Activated naive CD8-positive, alpha-beta T cell treated with anti-CD3 and anti-CD28 coated beads, Interleukin-2, amount 50 U/mL, for 16 hours (primary cell): ENCODE measurements at places on chromosomes 11 and 22.
A peak's percentile ranks its signal among the peaks of the same experiment; 100 is the strongest.

GRCh38 chr11:123218451-123218850 lies 23.4 kb upstream of the CLMP start:
- no peak for DNase-seq

DNA sequence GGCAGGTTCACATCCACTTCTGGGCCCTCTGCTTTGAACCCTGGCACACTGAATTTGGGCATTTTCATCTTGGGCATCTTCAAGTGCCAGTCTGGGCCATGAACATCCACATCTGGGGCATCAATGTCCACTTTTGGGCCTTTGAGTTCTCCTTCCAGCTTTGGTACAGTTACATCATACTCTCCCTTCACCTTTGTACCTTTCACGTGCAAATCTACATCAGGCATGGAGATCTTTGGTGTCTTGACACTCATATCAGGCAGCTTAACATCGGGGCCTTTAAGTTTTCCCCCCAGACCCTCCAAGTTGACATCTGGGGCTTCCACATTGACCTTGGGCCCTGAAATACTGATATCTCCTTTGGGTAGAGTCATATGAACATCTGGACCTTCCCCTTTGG lies 14.5 kb downstream of the AHNAK start:
- DNase-seq, result no peak

- DNase-seq, result no peak
Measured at GRCh38 chr11:43979571-43980219, 37.3 kb downstream of the C11orf96 start.

- DNase-seq, result no peak
Measured at GRCh38 chr11:110990311-110990710, 255.2 kb upstream of the POU2AF2 start.

- no peak for DNase-seq
Measured at GRCh38 chr11:94454301-94454700, 39.3 kb downstream of the MRE11 start.

GRCh38 chr11:121004206-121004840 lies 19.6 kb upstream of the TBCEL start:
- DNase-seq, result no peak

- no peak for DNase-seq
Measured at GRCh38 chr11:113014262-113015097, 53.3 kb downstream of the NCAM1 start.

DNA sequence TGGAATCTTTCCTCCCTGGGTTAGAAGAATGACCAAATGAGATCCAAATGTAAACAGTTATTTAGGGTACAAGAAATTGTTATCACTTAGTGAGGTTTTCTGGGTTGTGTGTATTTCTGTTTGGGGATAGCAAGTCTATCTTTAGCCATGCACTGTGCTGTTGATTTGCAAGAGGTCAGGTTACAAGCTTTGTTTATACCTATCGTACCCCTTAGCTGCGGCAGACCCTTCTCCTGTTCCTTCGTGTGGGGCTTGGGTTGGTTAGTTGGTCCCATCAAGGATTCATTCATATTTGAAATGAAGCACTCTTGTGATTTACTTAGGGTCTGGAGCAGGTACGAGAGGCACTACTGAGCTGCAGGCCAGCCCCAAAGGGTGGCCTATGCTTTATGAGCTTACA lies 72.6 kb downstream of the USP35 start:
- DNase-seq, result no peak

GRCh38 chr22:30444632-30445437 lies 19.3 kb downstream of the MTFP1 start:
- peak; percentile 21 for DNase-seq

DNA sequence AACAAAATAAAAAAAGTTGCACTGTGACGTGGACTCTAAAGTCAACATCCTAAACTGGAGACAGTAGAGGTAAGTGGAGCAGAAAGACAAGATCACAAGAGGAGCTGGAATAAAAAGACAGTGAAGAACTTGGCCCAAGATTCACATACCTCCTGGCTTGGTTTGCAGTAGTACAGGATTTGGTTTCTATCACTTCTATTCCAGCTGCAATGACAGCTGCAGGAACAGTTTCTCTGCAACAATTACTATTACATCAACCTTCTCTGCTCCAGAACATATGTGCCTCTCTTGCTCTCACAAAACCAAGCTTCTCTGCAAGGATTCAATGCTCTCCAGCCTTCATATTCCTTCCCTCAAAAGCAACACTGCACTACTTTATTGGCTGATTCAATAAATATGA lies 7.8 kb upstream of the KDM2A start:
- DNase-seq, result no peak

- no peak for DNase-seq
Measured at GRCh38 chr11:134666273-134667174, 254.5 kb upstream of the B3GAT1 start.

GRCh38 chr11:126740846-126741245 lies 259.7 kb downstream of the KIRREL3 start:
- no peak for DNase-seq

GRCh38 chr11:73916435-73916834 lies 34.4 kb upstream of the DNAJB13 start:
- no peak for DNase-seq

DNA sequence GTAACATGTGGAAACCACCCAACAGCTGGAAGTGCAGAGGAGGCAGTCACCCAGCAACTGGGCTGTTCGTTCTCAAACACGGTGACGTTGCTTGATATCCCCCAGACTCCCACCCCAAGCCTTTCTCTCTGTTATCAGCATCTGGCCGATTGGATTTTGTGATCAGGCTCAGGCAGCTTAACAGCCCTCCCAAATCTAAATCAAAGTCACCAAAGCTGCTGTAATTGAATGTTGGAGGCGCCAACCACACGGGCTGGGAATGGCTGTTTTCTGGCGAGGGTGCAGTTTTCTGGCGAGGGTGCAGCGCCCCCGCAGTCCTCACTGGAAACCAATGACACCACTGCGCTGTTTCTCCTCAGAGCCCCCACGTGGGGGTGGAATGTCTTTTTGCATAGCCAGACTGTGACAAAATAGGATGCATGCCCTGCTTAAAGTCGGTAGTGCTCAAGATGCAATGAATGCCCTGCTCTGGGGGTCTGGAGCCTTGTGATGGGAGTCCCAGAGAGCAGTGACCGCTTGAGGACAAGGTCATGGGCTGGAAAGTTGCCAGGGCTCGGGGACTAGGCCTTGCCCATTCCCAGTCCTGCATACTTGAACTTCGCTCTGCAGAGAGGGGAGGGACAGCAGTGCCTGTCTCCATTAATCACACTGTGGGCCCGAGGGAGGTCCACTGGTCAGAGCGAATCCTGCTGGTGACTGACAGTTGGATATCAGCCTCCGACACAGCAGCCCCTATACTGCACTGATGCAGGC lies 105.3 kb downstream of the MORC2 start:
- no peak for DNase-seq

DNA sequence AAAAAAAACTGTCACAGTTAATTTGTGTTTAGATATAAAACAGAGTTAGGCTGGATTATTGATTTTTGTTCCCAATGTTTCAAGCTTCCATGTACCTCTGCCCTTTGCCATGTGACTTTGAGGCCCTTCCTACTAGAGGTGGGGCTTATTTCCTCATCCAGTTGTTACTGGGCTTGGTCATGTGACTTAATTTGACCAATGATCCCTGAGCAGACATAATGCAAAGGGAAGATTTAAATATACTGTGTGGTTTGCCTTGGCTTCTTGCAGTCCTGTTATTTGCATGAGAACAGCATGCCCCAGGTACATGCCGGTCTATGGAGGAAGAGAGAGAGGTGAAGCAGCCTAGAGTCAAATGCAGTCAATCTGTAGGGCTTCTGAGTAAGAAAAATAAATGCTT lies 347.0 kb downstream of the MIAT start:
- no peak for DNase-seq

GRCh38 chr22:48358886-48359612 lies 1468.6 kb downstream of the BRD1 start:
- no peak for DNase-seq

GRCh38 chr11:16749666-16750065 lies 11.2 kb downstream of the C11orf58 start:
- DNase-seq, result no peak

- DNase-seq, result no peak
Measured at GRCh38 chr11:120280600-120281051, 40.7 kb downstream of the POU2F3 start.

GRCh38 chr11:83069441-83070043 lies 2.2 kb downstream of the RAB30 start:
- DNase-seq, result no peak

DNA sequence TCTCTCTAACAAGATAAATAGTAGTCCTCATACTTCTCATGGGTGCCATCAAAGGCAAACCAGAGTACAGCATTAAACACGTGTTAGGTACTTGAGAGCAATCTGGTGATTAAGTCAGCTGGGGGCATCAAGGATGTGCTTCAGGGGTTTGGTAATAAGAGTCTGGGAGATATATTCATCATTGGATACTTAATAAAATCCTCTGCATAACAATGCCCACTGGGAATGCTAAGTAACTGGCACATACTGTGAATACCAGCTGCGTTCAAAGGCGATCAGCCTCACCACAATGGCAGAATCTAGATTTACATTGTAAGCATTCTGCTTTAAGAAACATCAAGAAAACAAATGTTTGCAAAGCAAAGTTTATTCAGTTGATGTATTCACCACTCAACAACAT lies 268.6 kb upstream of the PITPNB start:
- no peak for DNase-seq

- no peak for DNase-seq
Measured at GRCh38 chr11:100072131-100072530, 615.0 kb upstream of the ARHGAP42 start.

GRCh38 chr22:45334068-45334467 lies 24.3 kb downstream of the FAM118A start:
- no peak for DNase-seq
